ENCODE measurements at places on chromosomes 13 and 19.

- no peak for DNase-seq
Measured at GRCh38 chr19:58020129-58020528, 13.7 kb upstream of the ZSCAN1 start.

- no peak for DNase-seq
Measured at GRCh38 chr19:6734096-6734696, 3.2 kb downstream of the GPR108 start.

- DNase-seq = no peak
Measured at GRCh38 chr13:50136226-50136625, 121.0 kb downstream of the KCNRG start.

DNA sequence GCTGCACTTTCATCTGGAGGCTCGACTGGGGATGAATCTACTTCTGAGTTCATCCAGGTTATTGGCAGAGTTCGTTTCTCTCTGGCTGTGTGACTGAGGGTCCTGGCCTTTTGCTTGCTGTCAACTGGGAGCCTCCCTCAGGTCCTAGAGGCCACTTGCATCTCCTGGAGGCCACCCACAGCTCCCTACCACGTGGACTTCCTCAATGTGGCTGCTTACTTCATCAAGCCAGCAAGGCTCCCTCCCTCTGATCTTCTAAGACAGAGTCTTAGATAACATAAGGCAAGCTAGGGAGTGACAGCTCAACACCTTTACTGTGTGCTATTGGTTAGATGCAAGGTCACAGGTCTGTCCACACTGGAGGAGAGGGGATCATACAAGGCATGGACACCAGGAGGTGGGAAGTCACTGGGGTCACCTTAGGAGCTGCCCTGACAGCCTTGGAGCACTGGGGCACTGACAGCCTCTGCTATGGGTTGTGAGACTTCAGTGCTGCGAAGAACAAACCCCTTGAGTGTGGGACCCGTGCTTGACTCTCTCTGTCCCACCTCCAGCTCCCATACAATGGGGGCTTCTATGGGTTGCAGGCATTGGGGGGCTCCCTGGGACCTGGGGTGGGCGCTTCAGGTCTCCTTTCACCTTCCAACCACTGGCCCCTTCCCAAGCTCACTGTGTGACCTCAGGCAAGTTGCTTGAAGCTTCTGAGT is 5.3 kb downstream of the FAM187B start:
- DNase-seq = no peak

DNA sequence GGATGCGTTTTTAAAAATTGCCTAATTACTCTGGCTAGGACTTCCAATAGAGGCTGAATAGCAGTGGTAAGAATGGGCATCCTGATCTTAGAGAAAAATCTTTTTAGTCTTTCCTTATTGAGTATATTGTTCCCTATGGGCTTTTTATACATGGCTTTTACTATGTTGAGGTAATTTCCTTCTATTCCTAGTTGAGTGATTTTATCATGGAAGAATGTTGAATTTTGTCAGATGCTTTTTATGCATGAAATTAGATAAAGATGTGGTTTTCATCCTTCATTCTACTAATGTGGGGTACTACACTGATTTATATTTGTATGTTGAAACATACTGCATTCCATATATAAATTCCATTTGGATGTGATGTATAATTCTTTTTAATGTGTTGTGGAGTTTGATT is 2673.8 kb downstream of the PCDH9 start:
- no peak for DNase-seq

DNA sequence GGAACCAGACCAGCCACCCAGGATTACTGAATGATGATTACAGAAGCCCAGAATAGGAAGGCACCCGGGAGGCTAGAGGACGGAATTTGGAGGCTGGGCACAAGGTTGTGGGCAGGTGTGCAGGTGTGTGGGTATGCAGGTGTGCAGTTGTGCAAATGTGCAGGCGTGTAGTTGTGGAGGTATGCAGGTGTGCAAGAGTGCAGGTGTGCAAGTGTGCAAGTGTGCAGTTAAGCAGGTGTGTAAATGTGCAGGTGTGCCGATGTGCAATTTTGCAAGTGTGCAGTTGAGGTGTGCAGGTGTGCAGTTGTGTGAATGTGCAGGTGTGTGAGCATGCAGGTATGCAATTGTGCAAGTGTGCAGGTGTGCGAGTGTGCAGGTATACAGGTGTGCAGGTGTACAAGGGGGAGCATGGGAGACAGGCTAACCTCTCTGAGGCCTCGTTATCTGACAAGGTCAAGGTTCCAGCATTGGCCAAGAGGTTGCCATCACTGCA is 131.8 kb downstream of the KCTD15 start:
- no peak for DNase-seq

- DNase-seq = no peak
Measured at GRCh38 chr13:36806102-36806501, 12.9 kb upstream of the RFXAP start.

- no peak for DNase-seq
Measured at GRCh38 chr13:53921473-53921872, 892.9 kb downstream of the OLFM4 start.
